Stimulated activated CD4-positive, alpha-beta T cell treated with anti-CD3 and anti-CD28 coated beads, Interleukin-1b, Interleukin-23, amount 100 ng/mL, for 4 hours (primary cell): ENCODE measurements at places on chromosomes 1 and 21.

GRCh38 chr1:220127076-220127475, 33.1 kb downstream of the IARS2 start:
- no peak for DNase-seq

DNA sequence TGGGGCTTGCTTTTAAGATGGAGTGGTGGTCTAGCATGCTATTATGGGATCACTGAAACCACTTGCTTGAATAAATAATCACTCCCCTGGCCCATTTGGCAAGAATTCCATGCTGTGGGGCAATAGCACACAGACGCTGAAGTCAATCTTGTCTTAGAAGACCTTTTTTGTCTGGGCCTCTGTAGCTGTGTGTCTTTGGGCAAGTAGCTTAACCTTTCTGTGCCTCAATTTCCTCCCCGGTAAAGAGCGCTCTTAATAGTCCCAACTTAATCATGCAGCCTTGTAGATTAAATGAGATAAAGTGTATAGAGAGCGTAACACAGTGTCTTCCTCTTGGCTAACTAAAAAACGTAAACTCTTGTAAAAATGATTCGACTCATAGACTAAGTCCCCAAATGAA, 125.4 kb upstream of the IGSF21 start:
- DNase-seq, result no peak

- DNase-seq, result no peak
Observed at GRCh38 chr1:52460694-52461093, 56.3 kb downstream of the PRPF38A start.

DNA sequence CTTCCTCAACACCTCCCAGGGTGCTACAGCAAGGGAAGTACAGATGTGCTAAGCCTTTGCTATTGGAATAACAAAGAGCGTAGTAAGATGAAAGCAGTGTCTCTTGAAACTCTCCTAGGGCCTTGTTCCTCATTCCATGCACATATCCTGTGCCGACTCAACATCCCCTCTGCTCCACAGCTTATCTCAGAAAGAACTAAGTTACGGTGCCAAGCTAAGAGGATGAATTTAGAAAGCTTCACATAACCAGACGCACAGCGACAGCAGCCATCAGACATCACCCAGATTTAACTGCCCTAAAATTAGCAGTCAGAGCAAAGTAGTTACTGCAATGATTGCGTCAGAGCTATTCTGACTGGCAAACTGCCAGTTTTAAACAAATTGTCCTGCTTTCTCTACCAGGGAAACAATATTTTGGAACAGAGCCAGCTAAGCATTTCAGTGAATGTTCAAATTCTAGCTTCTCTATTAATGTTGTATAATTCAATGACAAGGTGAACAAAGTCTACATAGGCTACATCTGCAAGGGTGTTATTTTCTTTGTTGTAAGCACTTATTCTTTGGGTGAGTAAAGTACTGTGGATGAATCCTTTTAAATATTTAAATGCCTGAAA, 9.5 kb downstream of the SIPA1L2 start:
- DNase-seq, result no peak

GRCh38 chr1:198030682-198031081, 113.5 kb downstream of the LHX9 start:
- DNase-seq, result no peak

DNA sequence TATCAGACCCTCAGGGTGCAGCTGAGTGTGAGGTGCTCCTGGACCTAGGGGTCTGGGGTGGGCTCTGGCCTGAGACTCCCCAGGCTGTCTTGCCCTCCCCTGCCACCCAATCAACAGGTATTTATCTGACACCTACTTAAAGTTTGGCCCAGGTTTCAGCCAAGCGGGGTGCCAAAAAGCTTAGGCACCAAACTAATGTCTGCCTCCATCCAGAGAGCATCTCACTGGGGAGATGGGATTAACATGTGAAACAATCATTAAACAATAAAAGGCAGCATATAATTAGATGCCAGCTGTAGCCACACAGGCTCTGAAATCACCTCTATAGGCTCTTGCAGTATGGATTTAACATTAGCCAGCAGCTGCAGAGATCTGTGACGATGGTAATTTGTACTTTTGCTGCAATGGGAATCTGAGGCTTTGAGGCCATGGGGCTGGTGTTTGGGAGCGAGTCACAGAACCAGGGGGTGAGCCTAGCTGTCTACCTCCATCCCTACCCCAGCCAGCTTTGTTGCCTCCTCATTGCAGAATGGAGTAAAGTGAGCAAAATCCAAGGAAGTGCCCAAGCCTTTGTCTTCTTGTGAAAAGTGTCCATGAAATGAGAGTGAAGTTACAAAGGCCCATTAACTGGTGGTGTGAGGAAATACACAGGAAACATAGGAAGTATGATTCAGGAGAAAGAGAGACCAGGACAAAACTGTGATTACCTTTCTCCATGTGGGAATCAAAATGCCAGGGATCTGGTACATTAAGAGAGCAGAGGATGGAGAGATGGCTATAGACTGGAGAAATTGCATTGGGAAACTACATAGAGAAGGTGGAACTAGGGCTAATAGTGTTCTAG, 36.1 kb downstream of the EIF2D start:
- DNase-seq, result no peak

DNA sequence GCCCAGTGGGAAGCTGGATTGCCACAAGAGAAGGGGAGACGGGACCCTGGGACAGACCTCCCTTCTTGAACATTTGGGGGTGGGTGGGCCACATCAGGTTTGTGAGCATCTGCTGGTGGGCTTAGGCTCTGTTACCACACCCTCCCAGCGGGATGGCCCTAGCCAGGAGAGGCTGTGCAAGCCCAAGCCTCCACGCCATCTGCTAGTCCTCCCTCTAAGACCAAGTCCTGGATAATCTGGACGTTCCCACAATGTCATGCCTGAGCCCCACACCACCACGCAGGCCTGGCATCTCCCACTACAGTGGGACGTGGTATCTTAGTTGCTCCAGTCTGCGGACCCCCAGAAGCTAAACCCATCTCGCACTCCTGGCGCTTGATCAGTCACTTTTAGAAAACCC, 3.7 kb upstream of the IBA57 start:
- no peak for DNase-seq

DNA sequence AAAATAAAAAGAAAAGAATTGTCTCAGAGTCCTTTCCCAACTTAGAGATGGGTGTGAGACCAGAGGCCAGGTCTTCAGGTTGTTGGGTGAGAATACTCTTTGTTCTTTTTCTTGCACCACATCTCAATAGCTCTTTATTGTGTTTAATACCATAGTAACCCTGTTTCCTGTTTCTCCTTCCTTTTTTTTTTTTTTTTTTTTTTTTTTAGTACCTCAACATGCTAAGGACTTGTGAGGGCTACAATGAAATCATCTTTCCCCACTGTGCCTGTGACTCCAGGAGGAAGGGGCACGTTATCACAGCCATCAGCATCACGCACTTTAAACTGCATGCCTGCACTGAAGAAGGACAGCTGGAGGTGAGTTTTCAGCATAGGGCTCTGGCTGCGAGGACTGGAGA, 24.4 kb downstream of the CELF3 start:
- no peak for DNase-seq

- no peak for DNase-seq
Observed at GRCh38 chr1:43005460-43006361, 47.0 kb upstream of the SLC2A1 start.

GRCh38 chr1:57249511-57249910, 174.3 kb downstream of the DAB1 start:
- no peak for DNase-seq

GRCh38 chr21:36246080-36246631, 73.8 kb upstream of the MORC3 start:
- DNase-seq, result no peak

GRCh38 chr1:236524895-236525184, 1.1 kb downstream of the LGALS8 start:
- DNase-seq, result no peak

- DNase-seq, result no peak
Observed at GRCh38 chr1:241848686-241849344, 811 bp downstream of the EXO1 start.

DNA sequence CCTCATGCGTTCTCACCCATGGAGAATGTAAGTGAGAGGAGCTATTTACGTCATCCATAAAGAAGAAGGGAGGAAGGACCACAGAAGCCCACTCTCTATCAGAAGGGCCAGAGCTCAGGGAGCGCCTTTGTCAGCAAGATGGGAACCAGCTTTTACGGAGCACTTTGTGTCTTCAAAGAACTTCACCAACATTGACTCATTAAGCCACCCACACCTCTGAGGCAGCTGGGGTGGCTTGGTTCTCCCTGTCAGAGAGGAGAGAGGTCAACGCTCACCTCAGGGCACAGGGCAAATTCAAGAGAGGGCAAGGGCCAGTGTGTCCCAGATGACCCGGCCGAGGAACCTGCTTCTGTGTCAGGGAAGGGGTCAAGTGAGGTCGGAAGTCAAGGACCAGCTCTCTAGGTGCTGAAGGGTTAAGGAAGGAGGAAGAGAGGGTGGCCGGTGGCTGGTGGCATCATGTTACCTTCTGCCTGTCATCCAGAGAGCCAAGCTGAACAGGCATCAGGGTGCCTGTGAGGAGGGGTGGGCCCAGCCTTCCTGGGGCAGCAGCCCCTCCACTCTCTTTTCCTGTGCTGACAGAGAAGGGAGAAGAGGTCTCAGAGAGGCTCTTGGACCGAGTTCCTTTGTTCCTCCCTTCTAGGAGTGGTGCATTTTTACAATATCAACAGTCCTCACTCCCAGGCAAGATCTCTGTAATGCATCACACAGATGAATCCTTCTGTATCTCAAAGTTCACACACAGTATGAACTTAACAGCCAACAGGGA, 109.0 kb downstream of the ETS2 start:
- DNase-seq, result no peak

DNA sequence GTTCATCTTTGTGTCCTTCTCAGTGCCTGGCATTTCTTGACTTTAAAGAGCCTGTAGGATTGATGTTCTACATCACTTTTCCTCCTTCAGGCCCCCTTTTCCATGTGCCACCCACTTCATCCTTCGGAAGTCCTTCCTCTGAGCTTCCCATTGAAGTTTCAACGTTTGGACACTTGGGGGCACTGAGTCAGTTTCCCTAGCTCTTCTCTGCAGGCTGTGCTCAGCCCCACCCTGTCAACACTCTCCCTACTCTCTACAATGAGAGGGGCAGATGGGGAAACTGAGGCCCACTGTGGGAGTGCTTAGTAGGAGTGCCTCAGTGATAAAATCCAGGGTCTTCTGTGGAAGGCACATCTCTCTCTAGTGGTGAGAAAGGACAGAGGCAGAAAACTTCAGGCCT, 11.9 kb downstream of the KCNJ10 start:
- DNase-seq, result no peak

DNA sequence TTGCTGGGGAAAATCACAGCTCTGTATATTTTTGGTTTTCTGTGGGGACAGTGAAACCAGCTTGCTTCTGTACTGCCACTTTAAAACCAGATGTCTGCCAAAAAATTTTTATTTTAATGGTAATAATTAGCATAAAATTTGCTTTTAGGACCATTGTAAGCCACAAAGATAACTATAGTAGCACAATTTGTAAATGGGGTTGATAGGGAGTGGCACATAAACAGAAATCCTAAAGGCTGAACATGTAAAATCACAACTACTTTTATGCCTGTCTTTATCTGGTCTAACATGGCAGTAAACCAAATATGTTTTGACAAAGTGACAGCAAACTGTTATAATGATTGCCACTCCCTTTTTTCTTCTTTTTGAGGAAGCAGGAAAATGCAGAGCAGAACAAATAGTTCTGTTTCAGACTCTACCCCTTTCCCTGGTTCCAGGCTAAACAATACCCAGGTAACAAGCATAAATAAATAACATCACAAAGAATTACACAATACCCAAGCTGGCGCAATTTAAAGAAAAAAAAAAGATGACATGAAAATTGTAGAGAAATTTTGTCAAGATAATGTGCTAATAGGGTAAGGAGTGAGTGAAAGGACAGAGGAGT, 24.0 kb upstream of the CCDC181 start:
- no peak for DNase-seq

DNA sequence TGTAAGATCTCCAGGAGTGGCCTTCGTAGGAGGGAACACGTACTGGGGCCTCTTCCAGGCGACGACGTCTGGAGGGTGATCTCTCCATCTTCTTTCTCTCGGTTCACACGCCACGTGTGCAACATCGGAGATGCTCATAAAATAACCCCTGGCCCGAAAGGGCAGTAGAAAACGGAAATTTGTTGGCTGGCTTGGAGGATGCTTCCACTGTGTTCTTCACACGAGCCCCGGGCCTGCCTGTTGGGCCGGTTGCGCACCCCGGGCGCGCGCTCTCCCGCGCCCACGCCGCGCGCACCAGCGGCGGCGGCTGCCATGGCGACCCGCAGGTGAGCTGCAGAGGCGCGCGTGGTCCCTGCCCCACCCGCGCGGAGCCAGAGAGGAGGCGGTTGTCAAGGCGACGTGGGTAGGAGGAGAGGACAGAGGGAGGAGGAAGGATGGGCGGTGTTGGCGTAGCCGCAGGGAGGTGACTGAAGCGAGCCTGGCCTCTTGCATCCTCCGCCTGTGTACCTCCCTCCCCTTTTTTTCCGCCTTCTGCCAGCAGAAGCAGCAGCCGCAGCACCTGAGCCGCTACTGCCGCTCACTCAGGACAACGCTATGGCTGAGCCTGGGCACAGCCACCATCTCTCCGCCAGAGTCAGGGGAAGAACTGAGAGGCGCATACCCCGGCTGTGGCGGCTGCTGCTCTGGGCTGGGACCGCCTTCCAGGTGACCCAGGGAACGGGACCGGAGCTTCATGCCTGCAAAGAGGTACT, at the start of gene ELAPOR1:
Gene ELAPOR1 (plus strand): TSS at position 526 of the 752 bp plus-strand sequence. CDS start 69 bp downstream, at position 595.
- peak; percentile 89 for DNase-seq

- no peak for DNase-seq
Observed at GRCh38 chr1:23742670-23743286, 493 bp upstream of the ELOA start.

GRCh38 chr1:240455228-240455821, 156.6 kb downstream of the GREM2 start:
- DNase-seq, result no peak

GRCh38 chr21:32876426-32876825, 104.9 kb upstream of the PAXBP1 start:
- no peak for DNase-seq

DNA sequence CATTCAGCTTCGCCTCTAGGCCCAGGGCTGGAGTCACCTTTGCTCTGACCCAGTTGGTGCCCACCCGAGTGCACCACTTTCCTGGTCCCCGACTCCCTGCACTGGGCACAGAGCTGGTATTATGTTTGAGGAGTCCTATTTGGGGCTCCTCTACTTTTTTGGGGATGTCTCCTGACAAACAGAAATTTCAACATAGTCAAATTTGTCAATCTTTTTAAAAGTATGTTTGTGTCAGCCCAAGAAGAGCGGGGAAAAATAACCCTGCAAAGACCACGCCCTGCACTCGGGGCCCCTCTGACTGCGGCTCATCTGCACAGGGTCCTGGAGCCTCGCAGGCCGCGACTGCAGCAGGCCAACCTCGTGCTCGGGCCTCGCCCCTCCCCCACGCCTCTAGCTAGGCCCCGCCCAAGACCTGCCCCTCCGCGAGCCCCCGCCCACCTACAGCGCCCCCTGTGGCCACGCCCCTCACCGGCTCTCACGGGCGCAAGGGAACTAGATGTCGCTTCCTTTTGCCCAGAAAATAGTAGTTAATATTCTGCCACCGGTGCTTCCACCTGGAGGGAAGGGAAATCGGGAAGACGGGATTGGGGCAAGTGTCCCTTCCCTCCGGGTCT, 11.4 kb downstream of the FAM229A start:
- DNase-seq, result peak; percentile 80

DNA sequence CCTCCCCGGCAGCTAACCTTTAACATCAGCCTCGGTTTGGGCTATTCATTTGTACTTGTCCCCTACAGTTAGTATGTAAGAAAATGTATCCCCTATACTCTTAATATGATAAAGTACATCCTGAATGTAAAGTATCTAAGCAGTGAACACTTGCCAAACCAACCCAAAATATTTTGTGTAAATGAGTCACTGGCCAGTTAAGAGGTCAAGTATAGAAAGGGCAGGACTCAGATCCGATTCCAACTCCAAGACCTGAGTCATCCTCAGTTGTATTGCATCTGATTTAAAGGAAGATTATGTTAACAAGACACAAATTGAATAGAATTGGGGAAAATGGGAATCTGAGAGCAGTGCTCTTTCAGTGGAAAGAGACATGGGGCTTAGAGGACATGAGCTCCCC, 84.4 kb downstream of the CD58 start:
- no peak for DNase-seq
